ENCODE measurements at places on chromosomes 3 and 15.
A peak's percentile ranks its signal among the peaks of the same experiment; 100 is the strongest.

DNA sequence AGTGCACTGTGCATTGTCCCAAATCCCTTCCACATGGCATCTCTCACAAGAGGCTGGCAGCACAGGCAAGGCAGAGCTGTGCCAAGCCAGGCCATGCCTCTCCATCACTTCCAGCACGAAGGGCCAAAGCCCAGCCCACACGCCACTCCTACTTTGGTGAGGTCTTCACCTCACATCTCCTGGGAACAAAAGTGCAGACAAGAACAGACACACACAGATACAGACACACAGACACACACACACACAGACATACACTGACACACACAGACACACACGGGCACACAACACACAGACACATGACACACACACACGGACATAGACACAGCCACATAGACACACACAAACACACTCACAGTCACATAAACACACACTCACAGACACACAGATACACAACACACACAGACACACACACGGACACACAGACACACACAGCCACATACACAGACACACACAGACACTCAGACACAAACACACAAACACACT, 233.3 kb downstream of the UACA start:
- peak; percentile 62 for DNase-seq

- DNase-seq = no peak
These were observed 62.8 kb upstream of the HERC1 start for GRCh38 chr15:63896336-63897115.

GRCh38 chr15:76075046-76075445, 15.3 kb downstream of the TMEM266 start:
- no peak for DNase-seq

DNA sequence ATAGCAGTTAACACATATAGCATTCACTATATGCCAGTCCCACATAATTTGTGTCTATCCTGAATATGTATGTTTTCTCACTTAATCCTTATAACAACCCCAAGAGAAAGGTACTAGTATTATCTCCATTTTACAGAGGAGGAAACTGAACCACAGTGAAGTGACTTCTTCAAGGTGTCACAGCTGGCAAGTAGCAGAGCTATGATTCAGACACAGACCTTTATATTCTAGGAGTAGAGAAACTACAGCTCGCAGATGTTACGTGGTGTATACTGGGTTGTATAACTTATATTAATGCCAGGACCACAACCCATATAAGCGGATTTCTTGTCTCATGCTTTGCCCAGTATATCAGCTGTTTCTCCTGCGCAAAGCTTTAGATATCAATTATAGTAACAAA, 29.5 kb upstream of the ICE2 start:
- no peak for DNase-seq

GRCh38 chr3:79247725-79248043, 520.1 kb downstream of the ROBO1 start:
- no peak for DNase-seq

DNA sequence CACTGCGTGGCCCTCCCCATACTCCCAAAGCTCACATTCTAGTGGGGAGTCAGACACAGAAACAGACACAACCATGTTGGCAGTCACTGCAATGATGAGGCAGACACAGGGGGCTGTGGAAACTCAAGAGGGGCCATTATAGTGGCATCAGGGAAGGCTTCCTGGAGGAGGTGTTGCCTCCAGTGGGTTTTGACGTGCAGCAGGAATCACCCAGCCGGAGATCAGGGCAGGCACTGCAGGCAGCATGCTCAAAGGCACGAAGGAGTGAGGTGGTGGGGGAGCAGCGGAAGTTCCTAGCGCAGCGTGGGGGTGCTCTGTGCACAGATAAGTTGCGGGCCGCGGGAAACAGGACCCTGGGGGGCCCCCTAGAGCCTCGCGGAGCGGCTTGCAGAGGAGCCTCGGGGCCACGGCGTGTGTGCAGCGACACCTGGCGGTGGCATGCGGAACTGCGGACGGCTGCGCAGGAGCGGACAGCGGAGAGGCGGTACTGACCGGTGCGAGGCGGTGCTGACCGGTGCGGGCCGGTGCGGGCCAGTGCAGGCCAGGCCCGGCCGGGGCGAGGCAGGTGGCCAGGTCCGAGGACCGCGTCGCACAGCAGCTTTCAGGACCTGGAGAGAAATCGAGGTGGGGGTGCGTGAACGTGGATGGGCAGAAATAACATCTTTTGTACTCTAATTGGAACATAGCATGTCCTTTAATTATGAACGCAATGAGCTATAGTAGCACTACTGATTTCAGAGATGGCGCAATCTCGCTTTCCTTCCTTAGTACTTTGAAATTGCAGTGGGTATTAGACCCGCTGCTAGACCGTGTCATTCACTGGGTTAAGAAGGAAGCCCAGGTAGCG, 101.5 kb downstream of the FBLN2 start:
- DNase-seq = no peak

- no peak for DNase-seq
These were observed 397.6 kb downstream of the GBE1 start for GRCh38 chr3:81363816-81364215.

DNA sequence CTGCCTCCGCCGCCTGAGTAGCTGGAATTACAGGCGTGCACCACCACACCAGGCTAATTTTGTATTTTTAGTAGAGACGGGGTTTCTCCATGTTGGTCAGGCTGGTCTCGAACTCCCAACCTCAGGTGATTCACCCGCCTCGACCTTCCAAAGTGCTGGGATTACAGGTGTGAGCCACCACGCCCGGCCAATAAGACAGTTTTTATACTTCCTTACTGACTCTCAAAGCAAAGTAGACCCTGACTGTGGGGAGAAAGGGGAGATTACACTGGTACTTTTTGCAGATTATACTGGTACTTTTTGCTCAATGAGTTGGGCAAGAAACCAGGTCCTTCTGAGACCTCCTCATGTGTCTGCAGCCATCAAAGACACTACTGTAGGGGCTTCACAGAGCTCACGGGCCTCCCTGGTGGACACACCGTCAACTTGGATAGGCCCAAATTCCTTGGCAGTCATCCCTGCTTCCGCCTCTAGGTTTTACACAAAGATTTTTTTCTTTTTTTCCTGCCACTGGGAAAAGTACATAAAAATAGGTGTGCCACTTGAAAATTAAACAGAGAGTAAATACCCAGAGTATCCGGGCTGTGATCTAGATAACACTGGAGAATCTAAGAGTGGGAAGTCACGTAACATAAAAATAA, 143.3 kb upstream of the WNT5A start:
- DNase-seq = no peak

GRCh38 chr15:34837246-34838016, 42.1 kb upstream of the ACTC1 start:
- DNase-seq = no peak

GRCh38 chr3:55870594-55870993, 383.5 kb upstream of the WNT5A start:
- no peak for DNase-seq

GRCh38 chr15:77221708-77222107, 150.8 kb upstream of the TSPAN3 start:
- no peak for DNase-seq

DNA sequence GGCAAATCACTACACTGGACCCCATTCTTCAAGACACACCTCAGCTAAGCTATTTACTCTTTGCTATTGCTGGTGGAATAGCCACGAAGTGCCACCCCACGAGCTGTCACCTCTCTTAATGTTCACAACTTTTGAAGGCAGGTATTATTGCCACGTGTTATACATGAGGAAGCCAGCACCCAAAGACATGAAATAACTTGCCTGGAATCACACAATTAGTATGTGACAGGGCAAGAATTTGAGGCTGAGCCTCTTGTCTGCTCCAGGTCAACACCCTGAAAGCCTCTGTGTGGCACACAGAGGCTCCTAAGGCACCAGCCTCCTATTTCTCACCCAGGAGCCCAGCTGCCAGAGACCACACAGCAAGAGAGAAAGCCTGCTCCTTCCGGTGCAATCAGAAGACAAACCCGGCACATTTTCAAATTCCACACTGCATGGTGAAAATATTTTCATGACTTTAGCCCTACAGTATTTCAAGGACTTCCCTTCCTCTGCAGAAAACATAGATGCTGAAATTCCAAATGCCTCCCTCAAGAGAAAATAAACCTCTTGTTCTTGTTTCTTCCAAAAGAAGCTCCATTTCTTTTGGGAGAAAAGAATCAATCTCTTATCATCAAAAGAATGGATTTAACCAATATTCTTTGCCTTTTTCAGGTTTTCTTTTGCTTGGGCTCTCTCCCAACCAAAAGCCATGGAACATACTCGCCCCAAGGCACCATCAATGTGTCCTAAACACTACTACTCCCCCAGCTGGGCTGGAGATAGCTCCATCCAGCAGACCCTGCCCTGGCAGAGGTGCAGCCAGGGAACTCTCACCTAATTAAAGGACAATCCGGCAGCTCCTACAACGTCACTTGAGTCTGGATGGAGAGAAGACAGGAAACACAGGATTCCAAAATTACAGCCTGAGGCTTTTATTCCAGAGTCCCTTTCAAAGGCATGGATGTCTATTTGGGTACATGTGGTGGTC, 84.7 kb upstream of the THBS1 start:
- no peak for DNase-seq

DNA sequence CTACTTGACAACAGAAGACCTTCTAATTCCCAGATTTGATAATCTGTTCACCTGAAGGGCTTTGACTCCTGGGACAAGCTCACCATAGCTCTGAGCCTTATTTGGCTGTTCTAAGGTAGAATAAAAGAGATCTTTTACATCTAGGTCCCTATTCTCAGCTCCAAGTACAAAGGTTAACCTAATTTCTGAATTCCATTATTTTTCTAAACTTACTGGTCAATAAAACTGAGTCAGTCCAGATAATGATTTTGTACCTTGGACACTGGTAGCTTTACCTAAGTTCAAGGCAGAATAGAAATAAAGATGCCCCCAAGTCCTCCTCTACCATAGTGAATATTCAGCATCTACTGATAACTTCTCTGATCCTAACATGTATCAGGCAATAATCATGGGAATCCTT, 81.8 kb upstream of the MEX3B start:
- no peak for DNase-seq

DNA sequence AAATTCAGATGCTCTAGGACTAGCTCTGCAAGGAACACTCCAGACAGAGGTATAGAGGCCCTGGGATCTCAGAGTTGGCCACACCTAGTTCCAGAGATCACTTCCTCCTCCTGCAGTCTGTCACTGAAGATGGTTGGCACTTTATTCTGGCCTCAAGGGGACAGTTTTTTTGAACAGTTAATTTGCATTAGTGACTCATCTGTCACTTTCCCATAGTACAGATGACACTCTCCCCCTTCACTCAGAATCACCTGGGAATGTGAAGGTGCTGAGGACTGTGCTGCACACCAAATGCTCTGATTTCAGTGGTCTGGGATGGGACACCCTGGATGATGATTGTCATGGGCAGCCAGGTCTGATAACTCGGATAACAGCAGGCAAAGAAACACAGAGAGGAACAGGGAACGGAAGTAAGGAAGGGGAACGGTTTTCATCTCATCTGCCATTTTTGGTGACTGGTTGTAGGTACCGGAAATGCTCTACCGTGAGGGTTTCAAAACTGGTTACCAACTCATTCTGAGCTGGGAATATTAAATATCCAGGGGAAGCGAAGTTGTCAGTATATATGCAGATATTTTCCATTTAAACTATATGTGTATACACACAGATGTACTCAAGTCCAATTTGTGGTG, 232.5 kb upstream of the ST8SIA2 start:
- no peak for DNase-seq

- DNase-seq = peak; percentile 34
These were observed 116.8 kb downstream of the CHST2 start for GRCh38 chr3:143236226-143236964.

- no peak for DNase-seq
These were observed 15.0 kb downstream of the SCG5 start for GRCh38 chr15:32656496-32656895.

GRCh38 chr3:43998370-43998835, 243.3 kb upstream of the TOPAZ1 start:
- DNase-seq = no peak

GRCh38 chr3:156174229-156174847, 54.0 kb downstream of the KCNAB1 start:
- DNase-seq = no peak

GRCh38 chr3:49500732-49501609, 30.9 kb downstream of the DAG1 start:
- DNase-seq = no peak

- no peak for DNase-seq
These were observed 1.0 kb upstream of the RNF7 start for GRCh38 chr3:141737093-141737492.

- no peak for DNase-seq
These were observed 18.5 kb downstream of the C3orf85 start for GRCh38 chr3:109154979-109155378.

GRCh38 chr15:65344214-65344913, 33.4 kb downstream of the IGDCC3 start:
- no peak for DNase-seq

DNA sequence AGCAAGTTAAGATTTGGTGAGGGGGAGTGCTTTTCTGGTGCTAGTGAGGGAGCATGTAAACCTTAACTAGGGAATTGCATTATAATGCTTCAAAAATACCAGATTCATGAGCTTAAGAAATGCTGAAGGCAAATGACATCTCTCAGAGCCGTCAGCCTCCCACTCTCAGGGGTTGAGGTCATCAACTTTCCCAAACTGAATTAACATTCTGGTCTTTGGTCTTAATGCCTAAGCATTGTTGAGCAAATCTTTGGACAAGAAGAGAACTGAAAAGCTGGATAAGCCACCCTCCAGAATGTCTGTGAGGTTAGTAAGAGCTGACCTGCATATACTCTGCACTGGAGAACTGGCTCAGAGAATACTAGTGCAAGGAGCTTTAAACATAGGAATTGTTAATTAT, 124.9 kb upstream of the GAP43 start:
- DNase-seq = no peak

DNA sequence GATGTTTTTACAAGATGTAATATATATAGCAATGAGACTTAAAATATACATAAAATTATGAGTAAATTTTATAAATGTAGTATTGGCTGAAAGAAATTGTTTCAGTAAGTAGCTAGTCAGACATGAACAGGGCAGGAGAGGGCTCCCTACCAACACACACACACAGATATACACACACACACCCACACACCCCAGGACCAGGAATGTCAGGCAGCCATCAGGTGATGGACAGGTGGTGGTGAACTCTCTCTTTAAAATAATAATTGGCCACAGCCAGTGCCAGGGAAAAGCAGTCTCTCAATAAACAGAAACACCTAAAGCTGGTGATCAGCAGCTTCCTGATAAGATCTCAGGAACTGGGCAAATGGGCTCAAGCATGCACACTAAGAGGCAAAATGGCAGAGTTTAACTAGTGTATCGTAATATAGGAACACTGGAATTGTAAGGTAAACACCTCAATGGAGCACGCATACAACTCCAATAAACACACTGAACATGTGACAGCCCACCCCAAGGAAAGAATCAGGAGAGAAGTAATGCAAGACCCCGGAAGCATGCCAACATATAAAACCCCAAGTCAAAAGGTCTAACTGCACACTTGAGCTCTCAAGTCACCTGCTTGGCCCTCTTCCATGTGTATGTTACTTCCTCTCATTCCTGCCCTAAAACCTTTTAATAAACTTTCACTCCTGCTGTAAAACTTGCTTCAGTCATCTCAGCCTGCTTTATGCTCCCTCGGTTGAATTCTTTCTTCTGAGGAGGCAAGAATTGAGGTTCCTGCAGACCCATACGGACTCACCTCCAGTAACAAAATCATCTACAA, 1034.1 kb upstream of the SEMA6D start:
- no peak for DNase-seq

- DNase-seq = no peak
These were observed 129.2 kb upstream of the BNIP2 start for GRCh38 chr15:59818336-59818735.

GRCh38 chr15:93861956-93862741, 369.2 kb upstream of the MCTP2 start:
- DNase-seq = no peak
